ENCODE measurements at places on chromosomes 5 and 9.

DNA sequence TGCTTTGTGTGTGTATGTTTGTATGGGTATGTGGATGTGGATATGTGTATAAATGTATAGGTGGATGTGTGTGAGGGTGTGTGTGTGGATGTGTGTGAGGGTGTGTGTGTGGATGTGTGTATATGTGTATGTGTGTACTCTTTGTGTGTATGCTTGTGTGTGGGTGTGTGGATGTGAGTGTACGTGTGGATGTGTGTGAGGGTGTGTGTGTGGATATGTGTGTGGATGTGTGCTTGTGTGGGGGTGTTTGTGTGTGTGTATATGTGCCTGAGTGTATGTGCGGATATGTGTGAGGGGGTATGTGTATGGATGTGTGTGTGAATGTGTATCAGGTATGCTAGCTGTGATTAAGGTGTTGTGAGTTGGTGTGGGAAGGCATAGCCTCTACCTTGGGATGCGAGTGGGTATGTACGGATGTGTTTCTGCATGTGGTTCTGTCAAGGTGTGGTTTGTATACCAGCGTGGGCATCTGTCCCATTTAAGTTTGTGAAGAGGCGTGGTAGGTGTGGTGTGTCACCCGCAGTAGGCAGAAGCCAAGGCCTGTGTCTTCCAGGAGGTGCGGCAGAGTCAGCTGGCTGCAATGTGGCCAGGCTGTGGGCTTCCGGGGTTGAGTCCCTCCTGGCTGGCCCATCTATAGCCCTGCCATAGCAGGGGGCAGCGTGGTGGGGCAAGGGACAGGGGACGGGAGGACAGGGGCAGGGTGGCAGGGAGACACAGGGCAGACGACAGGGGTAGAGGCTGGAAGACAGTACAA, 155.8 kb downstream of the DAB2IP start:
- no peak for DNase-seq

- DNase-seq, result no peak
Observed at GRCh38 chr5:68519143-68519542, 303.6 kb downstream of the PIK3R1 start.

DNA sequence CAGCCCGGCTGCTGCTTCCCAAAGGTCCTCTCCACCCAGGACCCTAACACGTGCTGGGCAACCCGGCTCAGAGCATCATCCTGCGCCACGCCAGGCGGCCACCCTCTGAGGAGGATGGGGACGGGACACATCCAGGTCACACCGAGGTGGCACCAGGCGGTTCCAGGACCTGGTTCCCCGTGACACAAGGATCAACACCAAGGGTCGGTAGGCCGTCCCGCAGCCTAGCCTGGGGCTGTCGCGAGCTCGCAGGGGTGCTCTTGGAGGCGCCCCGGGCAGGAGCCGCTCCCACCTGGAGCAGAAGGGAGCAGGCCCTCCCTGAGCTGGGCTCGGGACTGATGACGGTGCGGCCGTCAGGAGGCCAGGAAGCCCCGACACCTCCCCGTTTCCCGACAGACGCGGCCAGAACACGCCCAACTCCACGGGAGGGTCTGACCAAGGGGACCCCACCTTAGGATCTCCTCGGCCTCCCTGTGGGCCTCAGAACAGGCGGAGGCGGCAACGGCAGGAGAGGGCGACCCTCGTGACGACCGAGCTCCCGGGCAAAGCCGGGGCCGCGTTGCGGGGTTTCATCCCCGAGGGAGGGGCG, 6.3 kb downstream of the EXD3 start:
- no peak for DNase-seq

DNA sequence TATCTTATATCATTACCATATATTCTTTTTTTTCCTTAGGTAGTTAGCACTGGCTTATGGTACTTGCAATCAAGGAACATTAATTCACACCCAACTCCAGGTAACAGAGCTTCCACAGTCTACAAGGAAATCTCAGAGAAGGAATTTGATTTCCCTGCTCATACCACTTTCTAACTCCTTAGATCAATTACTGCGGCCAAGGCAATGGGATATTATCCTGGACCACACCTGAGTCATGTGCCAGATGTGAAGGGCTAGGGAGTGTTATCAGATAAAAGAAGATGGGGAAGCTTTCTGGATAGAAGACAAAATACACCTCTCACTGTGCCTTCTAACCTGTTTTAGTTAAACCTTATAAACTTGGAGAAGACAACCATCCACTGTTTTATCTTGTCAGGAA, 181.2 kb downstream of the CCDC192 start:
- no peak for DNase-seq

DNA sequence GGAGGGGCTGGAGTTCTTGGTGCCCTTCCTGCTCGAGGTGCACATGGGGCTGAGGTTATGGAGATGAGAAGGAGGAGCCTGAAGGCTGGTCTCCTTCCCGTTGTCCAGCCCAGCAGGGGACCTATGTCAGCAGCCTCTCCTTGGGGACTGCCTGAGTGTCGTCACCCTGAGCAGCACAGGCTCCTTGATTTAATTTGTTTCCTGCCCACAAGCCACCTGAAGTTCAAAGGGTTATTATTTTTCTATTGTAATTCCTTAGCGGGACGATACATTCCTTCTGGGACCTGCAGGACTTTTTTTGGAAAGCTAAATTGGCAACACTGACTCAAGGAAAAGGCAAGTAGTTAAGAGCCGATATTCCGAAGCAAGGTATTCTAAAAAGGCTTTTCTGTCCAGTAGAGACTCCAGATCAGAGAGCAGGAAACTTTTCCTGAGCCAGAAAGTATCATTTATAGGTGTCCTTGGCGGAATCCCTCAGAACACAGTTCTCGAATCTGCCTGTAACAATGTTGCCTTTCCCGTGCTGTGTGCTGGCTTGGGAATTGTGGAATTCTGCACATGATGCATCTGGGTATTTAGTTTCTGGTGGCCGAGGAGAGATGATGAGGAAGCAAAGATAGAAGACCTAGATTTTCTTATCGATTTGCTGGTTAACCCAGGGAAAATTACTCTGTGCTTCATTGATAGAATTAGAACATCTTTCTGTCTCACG, 55.4 kb downstream of the ARHGAP26 start:
- DNase-seq, result no peak

DNA sequence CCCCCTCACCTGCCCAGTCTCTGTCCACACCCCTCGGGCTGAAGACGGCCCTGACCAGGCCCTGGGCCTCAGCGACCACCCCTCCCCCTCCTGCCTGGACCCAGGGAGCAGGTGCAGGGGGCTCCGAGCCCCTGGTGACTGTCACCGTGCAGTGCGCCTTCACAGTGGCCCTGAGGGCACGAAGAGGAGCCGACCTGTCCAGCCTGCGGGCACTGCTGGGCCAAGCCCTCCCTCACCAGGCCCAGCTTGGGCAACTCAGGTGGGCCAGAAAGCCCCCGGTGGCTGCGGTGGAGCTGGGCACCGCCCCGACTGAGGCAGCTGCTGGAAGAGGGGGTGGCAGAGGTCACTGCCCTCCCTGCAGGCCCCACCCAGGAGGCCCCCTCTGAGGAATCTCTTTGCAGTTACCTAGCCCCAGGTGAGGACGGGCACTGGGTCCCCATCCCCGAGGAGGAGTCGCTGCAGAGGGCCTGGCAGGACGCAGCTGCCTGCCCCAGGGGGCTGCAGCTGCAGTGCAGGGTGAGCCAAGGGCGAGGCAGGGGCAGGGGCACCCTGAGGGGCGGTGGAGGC, 7.7 kb downstream of the ENTPD8 start:
- DNase-seq, result no peak

- no peak for DNase-seq
Observed at GRCh38 chr5:129499208-129499852, 39.2 kb downstream of the ADAMTS19 start.

GRCh38 chr9:97479496-97480159, 21.8 kb upstream of the TMOD1 start:
- no peak for DNase-seq

GRCh38 chr9:80873861-80874260, 815.5 kb downstream of the TLE1 start:
- DNase-seq, result no peak

DNA sequence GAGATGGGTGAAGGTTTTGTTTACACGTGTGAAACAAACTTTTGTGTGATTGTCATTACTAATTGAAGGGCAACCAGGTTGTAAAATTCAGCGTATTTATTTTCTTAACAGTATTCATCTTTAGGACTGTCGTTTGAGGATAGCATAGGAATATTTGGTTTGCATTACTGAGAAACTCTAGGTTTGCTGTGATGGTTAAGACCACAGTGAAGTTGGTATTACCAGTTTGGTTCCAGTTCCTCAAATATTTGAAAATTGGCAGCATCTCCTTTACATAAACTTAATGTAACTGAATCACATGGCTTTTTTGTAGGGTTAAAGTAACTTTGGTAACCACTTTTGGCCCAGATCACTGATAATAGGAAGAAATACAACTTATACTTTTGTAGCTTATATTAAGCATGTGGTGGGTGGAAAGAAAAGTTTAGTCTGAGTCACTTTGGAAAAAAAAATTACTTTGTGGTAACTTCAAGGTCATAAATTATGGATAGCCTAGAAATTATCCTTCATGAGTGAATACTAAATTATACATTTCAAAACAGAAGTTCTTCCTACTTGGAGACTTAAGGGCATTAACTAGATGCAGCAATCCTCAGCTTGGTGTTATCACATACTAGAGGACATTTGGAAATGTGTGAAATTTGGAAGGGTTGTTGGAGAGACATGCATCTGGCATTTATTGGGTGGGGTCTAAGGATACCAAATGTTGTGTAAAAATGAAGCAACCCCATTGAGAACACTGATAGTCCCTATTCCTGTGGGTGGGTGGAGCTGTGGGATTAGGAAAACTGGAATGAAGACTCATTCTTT, 33.9 kb downstream of the G3BP1 start:
- DNase-seq, result no peak

DNA sequence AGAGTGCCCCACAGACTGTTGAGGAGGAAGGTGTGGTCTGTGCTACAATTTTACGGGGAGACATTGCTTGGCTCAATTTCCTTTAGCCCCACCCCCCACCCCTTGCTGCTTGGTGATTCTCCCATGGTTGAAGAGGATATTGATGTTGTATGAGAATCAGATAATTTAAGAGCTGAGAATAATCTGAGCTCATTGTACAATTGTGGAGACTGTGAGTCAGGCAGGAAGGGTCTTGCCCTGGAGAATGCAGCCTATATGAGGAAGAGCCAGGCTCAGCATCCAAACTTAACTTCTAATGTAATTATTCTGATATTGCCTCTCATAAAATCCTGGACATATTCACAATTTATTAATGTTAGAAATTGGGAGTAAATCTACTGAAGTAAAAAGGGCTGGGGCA, 26.1 kb upstream of the OR2S2 start:
- DNase-seq, result no peak

DNA sequence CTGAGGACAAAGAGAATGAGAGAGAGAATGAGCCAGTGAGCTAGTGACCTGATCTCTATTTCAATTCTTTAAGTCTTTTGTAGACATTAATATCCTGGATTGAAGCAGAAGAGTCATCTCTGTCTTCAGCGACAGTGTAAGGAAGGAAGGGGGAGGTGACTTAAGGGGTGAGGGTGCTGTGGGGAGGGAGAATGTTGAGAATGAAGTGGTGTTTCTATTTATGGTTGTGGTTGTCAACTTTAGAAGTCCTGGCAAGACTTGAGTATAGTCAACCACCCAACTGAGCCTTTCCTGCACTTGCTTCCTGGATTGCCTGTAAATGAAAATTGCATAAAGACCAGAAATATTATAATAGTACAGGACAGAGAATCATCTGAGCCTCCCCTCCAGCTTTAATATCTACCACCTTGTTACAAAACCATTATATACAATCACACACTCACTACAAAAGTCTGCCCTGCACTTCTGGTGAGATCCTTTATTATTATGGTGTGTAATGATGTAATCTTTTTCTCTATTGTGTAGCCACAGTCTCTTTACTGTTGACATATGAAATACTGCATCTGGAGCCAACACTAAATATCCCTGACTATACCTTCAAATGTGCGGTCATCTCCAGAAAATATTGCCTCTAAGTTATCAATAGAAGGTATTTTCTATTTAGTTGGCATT, 91.7 kb downstream of the NTRK2 start:
- no peak for DNase-seq

GRCh38 chr9:107949061-107949460, 459.5 kb upstream of the KLF4 start:
- no peak for DNase-seq

DNA sequence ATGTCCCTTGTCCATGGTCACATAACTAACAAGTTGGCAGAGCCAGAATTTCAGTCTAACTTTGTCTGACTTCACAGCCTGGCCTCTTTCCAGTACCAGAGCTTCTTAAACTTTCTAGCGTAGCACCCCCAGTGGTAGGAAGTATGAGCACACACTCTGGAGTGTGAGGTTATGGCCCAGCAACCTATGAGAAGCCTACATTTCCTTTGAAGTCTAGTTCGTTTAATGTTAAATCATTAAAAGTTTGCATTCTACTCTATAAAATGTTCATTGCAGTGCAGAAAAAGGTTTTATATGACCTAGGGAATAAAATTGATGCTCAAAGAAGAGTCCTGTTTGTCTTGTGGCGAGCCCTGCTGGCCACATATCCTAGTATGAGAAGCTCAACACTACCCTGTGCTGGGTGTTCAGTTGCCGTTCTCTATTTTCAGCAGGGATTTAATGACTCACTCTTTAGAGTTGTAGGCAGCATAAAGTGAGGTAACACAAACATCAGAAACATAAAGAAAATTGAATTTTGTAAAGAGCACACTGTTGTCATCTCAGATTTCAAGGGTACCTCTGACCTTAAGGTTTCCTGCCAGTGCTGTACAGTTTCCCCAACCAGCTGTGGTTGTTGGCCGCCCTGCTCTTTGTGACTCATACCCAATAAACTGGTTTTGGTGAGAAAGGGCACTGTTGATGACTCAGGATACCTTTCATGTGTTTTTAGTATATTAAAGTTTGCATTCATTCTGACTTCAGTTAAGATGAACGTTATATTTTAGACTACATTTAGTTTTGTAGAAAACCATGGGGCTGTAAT, 14.3 kb downstream of the MCCC2 start:
- DNase-seq, result no peak

DNA sequence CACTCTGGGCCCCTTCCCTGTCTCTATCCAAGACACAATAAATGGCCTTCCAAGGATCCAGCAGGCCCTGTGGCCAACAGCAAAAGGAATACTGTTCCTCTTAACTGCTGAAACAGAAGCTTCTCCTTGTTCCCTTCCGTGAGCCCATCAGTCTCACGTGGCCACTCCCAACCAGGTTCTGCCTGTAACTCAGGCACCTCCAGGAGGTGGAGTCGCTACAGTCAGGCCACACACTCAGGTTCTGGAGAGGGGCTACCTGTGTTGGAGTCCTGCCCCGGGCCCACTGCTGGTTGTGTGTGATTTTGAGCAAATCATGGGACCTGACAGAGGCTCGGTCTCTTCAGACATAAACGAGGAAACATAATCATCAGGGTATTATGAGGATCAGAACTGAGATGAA, 10.3 kb downstream of the FAT2 start:
- DNase-seq, result no peak

GRCh38 chr5:9483243-9483642, 62.6 kb downstream of the SEMA5A start:
- no peak for DNase-seq

DNA sequence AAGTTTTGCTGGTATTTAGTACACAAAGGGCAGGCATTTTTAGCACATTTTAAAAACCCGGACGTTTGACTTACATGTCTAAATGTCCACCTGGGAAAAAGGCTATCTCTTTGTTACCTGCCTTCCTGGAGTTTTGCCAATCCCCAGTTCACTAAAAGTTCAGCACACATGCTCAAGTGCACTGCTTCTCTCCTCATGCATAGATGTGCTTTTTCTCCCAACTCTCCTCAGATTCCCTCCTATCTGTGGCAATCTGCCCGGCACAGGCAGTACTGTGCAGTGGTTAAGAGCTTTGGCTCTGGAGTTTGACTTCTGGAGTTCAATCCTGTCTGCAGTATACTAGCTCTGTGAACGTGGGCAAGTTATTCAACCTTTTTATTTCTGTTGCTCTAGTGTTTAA, 8.3 kb upstream of the CCNO start:
- no peak for DNase-seq

Data from NCI-H748 treated with DMSO at 0.1 percent for 48 hours (cell line).